Astrocyte (in vitro differentiated cells and primary cell): ENCODE measurements at places on chromosomes 5 and 9.

GRCh38 chr9:29389421-29389820, 1816.1 kb upstream of the C9orf72 start:
- no peak for DNase-seq

GRCh38 chr9:34332076-34332964, 3.0 kb downstream of the NUDT2 start:
- DNase-seq: peak; percentile 24

GRCh38 chr9:89340332-89340731, 22.0 kb downstream of the SECISBP2 start:
- DNase-seq: no peak

DNA sequence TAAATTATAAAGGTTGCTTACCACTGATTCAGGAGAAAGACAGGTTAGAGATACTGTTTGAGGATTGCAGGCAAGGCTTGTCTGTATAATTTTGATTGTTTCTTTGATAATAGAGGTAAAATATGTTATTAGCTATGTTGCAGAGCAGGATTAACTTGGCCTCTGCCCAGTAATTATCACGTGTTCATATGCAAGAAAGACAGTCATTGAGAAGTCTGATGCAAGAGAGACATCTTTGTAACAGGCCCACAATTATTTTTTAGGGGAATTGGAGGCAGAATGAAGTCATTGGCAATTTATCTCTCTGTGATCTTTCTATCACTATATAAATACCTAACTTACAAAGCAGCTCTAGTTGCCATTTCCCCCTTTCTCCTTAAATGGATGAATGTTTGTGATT, 46.0 kb downstream of the SLC44A1 start:
- peak; percentile 33 for DNase-seq

DNA sequence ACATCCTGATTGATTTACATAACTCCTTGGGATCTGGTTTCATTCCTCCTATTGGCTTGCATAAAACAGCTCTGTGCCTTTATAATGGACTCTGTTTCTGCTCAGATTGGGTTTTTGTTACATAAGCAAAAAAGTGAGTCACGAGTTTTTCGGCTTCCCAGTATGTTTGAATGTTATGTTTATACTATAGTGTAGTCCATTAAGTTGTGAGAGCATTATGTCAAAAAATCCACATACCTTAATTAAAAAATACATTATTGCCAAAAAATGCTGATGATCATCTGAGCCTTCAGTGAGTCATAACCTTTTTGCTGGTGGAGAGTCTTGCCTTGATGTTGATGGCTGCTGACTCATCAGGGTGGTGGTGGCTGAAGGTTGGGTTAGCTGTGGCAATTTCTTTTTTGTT, 144.6 kb downstream of the CCDC171 start:
- peak; percentile 89 for DNase-seq

- no peak for DNase-seq
Observed at GRCh38 chr5:113118298-113118697, 141.7 kb downstream of the DCP2 start.

DNA sequence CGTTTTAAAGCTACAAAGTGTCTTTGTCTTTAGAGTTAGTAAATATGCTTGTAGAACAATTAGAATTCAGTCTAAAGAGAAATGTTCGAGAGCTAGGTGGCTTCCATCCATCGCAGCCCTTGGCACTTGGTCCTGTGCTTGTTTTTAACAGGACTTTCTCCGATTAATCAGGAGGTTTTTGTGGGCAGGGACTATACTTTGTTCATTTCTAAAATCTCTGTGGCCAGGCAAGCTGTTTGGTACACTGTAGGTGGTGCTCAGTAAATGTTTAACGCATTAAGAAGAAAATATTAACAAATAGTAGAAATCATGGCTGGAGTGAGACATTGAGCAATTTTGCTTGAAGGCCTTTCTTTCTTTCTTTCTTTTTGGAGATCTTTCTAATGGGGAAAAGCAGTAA, 20.8 kb downstream of the AGXT2 start:
- DNase-seq: no peak

DNA sequence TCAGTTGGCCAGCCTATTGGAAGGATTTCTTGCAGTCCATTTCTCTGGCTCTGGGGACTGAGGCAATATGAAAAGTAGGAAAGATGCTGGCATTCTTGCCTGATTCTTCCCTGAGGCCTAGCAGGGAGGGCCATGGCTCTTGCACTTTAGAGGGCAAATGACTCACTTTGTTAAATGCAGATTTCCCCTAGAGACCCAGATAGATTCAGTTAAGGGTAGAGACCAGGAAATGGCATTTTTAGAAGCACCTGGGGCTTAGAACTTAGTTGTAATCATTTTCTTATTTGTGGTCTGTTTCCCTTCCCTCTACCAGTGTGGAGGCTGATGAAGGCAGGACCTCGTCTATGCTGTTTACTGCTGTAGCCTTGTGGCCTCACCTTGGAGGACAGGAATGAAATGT, 112.8 kb upstream of the NR3C1 start:
- no peak for DNase-seq

- no peak for DNase-seq
Observed at GRCh38 chr9:7229571-7229970, 471.8 kb downstream of the KDM4C start.

DNA sequence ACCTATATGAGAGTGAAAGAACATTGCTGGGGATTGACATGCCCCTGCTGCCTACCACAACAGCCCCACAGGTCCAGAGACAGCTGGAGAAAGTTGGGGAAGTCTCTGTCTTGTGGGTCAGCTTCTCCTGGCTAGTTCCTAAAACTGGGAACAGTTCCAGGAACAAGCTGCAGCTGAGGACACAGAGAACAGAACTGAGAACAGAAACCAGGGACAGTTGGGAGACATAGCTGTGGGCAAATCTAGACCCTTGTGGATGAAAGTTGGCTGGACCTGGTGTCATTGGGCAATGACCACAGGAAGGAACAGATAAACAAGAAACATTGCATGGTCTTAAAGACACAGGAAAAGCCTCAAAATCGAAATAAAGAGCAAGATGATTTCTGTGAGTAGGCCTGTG, 58.3 kb upstream of the MOCS2 start:
- peak; percentile 8 for DNase-seq

- peak; percentile 95 for DNase-seq
Observed at GRCh38 chr9:127555840-127556820, 55.9 kb upstream of the STXBP1 start.

GRCh38 chr5:15560421-15560820, 60.4 kb downstream of the FBXL7 start:
- no peak for DNase-seq

GRCh38 chr9:128992995-128993394, 35.1 kb downstream of the SH3GLB2 start:
- no peak for DNase-seq

DNA sequence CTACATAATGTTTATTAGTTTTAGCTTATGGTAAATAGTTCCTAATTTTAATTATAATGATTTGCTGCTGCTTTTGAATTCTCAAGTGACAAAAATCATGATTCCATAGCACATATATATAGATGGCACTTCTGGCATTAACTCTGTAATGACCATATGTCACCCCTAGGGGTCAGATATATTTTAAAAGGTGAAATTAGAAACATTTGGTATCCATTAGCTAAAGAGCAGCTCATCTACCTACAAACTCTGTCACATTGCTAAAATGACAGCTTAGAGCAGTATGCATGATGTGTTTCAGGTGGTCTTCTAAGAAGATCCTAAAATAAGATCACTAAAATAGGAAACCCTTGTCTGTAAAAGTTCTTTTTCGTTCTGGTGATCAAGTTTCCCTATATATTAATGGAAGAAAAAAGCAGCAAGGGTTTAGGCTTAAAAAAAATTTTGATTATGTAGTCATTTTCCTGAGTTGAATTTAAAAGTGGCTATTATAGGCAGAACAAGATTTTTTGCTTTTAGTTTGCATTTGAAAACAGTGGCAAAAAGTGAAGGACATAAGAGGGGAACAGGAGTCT, 157.7 kb upstream of the POU5F2 start:
- no peak for DNase-seq

DNA sequence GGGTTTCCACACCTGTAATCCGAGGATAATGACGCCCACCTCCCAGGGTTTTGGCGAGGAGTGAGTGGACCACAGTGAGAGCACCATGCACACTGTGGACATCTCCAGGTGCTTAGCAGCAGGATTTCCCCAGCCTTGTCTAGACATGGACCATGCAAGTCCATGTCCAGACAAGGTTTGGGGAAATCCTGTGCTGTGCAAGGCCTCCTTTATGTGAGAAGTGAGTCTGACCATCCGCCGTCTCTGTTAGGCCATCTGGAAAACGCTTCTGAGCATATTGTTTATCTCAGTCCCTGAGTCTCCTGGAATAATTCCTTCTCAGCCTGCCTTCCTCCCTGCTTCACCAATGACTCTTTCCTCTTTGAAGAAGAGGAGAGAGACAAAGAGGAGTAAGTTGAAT, 26.2 kb upstream of the TNFAIP8 start:
- no peak for DNase-seq
